Stimulated activated CD8-positive, alpha-beta memory T cell treated with anti-CD3 and anti-CD28 coated beads, Interleukin-15, amount 100 ng/mL, for 24 hours (primary cell): ENCODE measurements at places on chromosomes 1 and 21.

DNA sequence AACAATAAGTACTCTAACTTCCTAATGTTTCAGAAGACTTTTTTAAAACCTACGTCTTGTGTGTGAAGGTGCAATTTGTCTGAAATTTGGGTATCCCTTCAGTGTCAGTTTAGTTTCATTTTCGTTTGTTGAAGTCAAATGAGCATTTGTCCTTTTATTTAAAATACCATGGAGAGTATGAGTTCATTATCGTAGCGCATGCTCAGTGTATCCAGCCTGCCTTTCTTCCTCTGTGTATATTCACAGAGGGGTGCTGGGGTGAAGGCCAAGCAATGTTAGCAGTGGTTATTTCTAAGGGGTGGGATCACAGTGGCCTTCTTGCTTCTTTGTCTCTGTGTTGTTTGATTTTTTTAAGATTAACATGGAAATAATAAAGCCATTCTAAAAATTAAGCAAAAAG lies 43.2 kb downstream of the CNN3 start:
- DNase-seq: no peak

- no peak for DNase-seq
These were observed 7.6 kb upstream of the LBR start for GRCh38 chr1:225435487-225435886.

GRCh38 chr1:226708342-226708780 lies 30.7 kb downstream of the ITPKB start:
- DNase-seq: no peak

DNA sequence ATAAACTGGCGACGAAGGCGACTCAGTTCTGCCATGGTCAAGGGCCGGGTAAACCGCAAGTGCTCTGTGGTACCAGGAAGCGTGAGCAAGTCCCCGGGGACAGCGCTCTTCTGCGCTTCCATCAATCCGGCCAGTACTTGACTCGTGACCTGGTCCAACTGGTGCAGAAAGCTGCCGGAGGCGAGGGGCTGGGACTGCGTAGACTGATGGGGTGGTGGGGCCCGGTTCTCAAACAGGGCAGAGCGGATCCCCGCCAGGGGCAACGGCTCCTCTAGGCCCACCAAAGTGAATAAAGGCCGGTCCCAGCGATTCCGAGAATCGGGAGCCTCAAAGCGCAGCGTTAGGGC lies 852 bp downstream of the KTI12 start:
- DNase-seq: peak; percentile 2

- no peak for DNase-seq
These were observed 176.5 kb upstream of the PLXNA2 start for GRCh38 chr1:208420696-208421095.

GRCh38 chr1:7726623-7727022 lies 44.5 kb upstream of the VAMP3 start:
- no peak for DNase-seq

DNA sequence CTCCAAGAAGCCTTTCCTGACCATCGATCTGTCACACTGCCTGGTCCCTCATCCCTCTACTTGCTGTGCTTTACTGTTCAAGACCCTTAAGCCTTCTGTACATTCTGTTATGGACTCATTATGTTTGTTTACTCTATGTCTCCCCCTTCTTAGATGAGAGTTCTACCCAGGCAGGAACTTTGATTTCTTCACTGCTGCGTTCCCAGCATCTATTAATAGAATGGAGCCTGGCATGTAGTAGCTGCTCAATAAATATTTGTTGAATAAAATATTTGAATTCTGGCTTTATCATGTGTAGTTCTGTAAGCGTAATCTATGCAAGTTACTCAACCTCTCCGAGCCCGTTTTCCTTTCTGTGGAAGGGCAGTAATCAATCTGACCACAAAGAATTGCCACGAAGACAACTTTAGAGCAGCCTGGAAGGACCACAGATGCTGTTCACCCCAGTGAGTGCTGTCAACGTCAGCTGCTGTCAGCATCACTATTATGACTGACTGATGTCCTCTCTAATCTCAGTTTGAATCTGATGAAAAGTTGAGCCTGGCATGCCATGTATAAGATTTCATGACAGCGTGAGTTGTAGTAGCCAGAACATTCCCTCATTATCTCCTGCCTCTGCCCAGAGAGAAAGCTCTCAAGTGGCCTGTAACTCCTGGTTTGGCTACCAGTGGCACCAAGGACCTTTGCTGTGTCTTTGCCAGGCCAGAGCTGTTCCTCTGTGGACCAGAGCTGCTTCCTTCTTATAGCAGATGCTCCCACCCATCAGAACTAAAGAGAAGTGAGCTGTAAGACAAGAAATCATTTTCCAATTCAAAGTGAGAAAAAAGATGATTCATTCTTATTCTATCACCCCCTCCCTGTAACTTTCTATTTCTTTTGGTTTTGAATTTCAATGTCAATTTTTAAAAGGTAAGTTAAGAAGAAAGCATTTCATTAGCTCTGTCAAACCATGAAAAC lies 94.5 kb downstream of the PRDM2 start:
- no peak for DNase-seq

DNA sequence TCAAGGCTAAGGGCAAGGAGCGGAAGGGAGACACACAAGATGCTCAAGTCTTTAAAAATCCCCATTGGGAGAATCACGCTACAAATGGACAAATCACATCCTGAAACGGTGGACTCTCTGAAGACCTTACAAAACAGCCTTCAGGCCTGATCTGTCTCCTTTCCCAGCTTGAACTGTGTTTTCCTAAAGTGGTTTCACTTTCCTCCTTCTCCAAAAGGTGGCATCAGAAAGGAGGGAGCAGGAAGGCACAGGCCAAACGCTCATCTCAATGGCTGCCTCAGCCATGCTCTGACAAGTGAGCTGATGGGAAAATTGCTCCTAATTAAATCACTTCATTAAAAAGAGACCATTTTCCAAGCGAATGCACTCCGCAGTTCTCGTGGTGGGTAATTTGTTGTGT lies 47.7 kb downstream of the UTP25 start:
- no peak for DNase-seq

DNA sequence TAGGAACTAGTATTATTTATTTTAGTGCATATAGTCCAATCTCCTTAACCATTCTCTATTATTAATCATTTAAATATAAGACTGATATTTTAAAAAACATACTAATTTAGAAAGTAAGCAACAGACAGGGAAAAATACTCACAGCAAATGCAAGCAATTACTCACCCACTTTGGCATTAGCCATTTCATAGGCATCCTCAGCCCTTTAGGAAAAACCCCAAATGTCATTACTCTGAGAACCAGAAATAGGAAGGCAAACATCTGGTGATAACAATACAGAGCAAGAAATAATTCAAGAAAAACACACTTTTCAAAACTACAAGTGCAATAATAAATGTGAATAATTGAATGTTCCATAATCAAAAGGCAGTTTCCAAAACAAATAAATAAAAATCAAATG lies 545.1 kb downstream of the PLPP3 start:
- DNase-seq: no peak

DNA sequence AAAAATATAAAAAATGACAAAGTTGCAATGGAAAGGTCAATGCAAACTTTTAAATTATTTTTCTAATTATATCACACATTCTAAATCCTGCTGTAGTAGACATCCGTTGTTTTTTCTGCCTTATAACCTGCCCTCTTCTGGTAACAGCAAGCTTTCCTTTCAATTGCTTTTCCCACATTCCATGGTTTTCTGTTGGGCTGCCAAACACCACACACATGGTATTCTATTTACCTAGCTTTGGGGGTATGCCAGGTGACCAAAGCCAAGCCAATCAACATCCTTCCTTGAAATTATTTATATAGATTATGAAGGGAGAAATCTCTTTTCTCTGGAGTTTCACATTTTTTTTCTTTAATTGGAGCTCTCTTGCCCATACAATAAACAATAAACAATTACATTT lies 3.4 kb upstream of the LAMC1 start:
- DNase-seq: no peak
